ENCODE measurements at places on chromosomes 2 and 18.

DNA sequence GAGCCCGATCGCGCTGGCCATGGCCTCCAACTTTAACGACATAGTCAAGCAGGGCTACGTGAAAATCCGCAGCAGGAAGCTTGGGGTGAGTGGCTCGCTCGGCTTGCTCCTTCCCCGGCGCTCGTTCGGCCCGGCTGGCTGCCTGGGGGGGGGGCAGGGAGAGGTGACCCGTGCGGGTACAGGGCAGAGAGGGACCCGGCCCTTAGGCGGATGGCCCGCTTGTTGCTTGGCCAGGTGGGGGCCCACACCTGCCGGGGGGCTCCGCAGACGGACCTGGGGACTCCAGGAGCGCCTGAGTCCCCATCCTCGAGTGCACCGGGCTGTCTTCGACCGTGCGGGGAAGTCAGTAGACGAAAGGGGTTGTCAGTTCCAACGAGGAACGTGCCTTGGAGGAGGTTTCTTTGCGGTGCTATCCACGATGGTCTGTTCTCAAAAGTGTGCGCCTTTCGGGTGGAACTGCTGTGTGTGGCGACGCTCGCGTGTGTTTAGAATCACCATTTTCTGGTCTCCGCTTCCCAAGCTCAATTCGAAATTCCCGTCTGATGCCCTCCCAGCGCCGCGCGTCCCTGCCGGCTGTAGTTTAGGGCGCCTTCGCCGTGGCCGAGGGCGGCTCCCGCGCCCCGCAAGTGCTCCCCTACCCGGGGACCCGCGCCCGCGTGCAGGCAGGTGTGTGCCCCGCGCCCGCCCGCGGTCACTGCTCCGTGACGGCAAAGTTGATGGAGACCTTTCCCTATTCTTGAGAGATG is 711 bp downstream of the DOK6 start:
- DNase-seq: no peak

- peak; percentile 25 for DNase-seq
Measured at GRCh38 chr2:119011162-119011909, 69.3 kb downstream of the MARCO start.

- no peak for DNase-seq
Measured at GRCh38 chr18:63681449-63682340, 20.0 kb upstream of the SERPINB3 start.

DNA sequence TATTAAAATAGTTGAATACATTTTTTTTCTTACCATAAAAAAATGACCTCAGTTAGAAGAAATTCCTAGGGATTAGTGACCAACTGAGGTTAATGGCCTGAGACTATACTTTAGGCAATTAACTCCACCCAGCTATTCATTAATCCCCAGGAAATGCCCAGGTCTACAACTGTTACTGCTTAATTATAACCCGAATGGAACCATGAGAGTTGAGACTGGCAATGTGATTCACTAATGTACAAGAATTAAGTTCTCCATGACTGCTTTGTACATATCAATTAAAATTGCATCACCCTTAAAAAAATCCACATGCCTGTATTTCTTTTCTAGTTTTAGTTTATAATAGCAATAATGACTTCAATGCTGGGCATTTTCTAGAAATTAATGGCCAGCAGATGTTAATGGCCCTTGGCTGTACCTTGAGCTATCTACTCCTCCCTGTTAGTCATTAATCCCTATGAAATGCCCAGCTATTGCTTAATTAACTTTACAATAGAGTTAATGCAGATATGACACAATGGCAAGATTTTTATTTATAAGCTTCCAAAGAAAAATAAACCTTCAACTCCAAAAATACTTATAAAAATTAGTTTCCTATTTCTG is 44.1 kb downstream of the ERBB4 start:
- DNase-seq: no peak

DNA sequence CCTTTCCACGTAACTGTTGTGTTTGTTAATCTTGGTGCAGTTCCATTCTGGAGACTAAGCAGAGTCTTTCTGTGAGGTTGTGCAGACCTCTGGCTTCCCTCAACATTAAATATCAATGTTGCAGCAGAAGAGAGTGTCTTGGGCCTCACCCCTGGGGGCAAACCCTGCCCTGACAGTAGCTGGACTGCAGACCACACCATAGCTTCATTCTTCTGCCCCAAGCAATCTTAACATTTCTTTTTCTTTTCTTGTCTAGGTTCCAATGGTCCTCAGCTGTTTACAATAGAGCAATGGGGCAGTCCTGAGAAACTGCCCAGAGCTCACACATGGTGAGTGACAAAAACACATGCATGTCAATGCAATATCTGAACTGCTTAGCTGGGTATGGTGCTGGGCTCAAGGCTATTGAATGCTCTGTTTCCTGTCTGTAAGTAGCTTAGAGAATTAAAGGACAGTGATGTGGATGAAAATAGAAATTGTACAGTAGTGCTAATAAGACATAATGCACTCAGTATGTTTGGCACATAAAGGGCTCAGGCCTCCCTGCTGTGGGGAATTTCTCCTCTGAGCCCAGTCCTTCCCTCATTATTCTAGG is 237.6 kb downstream of the ALPK2 start:
- DNase-seq: no peak

DNA sequence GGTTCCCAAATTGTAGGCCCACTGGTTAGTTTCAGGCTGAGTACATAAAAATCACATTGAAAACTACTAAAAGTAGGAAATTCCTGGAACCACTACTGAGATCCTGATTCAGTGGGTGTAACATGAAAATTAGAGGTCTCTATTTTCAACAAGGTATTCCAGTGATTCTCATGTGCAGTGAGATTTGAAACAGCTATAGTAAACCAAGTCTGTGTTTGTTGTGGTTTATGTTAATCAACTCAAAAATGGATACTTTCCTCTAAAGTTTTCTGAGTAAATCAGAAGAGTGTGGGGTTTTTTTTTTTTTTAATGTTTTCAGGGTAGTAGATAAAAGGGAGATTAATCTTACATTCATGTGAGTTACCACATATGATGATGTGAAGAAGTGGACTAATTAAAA is 42.4 kb upstream of the LIMS1 start:
- no peak for DNase-seq

DNA sequence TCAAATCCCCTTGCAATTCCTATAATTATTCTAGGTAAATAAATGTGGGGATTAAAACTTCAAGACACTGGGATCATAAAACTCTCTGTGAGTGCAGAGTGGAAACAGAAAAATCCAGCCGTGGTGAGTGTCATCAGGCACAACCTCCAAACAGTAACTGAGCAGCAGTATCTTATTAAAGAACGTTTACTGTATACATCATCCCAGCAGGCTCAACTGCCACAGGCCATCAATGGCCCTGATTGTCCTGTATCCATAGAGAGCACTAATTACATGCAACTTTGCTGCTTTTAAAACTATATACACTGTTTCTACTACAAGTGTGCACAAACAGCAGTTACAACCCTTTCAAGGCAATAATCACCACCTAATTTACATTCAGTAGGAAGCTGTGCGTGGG is 23.9 kb downstream of the GAREM1 start:
- DNase-seq: no peak

DNA sequence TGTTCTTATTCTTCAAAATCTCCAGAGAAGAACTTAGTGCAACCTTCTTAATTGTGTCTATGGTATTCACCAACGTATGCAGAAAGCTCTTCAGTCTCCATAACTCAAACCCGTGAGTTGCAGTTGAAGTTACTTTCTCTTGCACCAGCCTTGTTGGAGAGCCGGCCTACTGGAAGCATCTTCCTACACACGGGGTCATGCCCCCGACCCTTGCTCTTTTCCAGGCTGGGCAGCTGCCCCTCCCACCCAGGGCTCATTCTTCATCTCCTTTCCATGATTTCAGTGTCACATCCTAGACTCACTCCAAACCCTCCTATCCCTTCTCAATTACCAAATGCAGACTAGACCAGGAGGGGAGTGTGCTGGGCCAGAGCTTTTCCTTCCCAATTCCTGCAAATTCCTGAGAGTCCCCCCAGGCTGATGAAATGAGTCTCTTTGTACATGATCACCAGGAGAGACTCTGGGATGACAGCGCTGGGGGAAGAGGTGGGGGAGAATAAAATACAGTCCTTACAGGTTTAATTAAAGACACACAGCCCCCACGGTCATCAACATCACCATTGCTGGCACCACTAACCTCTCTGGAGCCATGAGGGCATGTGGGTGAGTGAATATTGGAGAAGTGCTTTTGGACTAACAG is 75.3 kb downstream of the COLEC12 start:
- no peak for DNase-seq

DNA sequence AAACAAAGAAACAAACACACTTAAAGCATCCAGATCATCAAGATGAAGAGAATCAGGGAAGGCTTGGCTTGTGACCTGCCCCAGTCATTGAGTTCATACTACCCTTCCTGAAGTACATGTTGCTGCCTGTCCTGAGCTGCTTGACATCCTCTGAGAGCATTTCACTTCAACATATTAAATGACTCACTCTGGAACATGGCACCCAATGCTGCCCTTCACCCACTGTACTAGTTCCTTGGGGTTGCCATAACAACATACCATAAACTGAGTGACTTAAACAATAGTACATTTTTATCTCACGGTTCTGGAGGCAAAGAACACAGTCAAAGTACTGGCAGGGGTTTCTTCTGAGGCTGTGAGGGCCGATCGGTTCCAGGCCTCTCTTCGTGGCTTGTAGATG is 371.3 kb downstream of the RNF144A start:
- no peak for DNase-seq

GRCh38 chr18:59359576-59359952 is 499 bp upstream of the LMAN1 start:
- peak; percentile 11 for DNase-seq

DNA sequence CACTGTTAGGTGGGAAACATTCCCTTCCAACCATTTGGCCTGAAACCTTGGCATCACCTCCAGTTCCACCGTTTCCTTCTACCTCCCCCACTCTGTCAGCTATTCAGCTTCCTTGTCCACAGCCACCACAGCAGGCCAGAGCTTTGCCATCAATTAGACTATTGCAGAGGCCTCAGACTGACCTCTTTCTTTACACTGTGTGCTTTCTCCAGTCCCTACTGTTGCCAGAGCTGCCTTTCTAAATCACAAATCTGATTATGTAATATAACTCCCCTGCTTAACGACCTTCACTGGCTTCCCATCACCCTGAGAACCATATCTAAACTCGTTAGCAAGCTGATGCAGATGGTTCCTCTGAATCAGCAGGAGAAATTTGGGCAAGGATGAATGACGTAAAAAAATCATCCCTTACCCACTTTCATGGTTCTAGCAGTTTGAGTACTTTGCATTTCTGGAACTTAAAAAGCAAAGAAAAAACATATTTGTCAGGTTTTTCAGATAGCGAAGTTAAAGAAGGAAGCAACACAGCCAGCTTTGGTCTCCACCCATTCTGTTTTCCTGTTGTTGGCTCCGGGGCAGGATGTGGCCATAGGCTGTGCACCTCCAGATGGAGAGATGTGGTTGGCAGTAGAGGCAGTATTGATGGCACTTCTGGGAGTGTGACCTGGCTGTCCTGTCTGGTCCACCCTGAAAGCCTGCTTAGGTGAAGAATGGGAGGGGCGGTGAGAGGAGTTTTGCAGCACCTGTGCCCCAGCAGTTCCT is 422.1 kb downstream of the PARD3B start:
- no peak for DNase-seq

GRCh38 chr2:219095406-219095935 is 34.8 kb upstream of the IHH start:
- DNase-seq: no peak

- no peak for DNase-seq
Measured at GRCh38 chr2:240356700-240357640, 78.5 kb upstream of the GPC1 start.

GRCh38 chr2:98378196-98378595 is 31.9 kb downstream of the CNGA3 start:
- no peak for DNase-seq

DNA sequence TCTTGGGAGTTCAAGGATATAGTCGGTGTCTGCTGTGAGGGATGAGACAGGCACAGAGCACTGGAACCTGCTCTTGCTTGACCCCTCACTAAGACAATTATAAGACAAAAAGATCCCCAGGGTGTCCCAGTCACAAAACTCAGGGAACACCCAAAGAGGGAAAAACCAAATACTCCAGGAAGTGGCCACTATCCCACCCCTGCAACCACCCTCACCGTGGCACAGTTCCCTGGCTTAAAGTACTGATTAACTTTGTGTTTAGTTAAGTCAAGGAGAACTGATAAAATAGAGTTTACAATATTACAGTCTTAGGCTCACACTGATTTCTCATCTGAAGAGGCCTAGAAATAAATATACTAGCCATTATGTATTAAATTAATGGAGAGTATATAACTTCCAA is 13.5 kb downstream of the IL36B start:
- no peak for DNase-seq

DNA sequence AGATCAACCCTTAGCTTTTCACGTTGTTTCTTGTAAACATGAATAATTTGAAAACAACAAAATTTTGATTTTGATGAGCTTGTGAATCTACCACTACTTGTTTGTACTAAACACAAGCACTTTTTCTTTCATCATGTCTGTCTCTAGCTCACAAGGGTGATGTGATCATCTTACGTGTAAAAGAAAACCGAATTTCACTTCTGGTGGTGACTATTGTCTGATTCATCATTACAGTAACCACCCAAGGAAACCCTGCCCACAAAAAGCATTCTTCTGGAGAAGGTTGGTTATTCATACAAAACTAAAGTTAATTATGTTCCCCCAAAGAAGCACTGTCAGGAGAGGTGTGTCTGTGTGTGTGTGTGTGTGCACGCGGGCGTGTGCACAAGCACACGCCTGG is 285.4 kb downstream of the ZNF516 start:
- no peak for DNase-seq

GRCh38 chr2:86309966-86310365 is 27.5 kb downstream of the REEP1 start:
- DNase-seq: no peak

DNA sequence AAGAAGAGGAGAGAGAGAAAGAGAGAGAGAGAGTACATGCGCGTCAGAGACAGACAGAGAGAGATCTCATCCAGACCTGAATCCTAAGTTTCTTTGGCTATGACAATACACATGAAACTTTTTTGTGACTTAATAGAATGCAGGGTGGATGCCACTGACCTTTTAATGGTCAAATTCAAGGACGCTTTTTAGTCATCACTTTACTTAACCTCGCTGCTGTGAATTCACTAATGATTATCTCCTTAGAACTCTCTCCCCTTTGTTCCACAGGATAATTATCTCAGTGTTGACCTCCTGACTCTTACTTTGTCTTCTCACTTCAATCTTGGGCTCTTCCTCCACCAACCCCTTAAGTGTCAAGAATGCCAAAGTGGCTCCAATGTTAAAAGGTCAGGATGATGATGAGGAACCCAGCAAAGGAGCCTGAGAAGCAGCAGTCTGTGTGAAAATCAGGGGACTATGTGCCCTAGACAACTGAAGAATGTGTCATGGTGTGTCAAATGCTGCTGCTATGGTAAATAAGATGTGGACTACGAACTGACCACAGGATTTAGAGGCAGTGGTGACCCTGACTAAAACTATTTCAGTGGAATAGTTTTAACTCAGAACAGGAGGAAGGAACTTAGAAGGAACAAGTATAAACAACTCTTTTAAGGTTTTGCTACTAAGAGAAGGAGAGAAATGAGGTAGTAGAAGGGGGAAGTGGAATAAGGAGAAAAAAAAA is 382.1 kb downstream of the ZEB2 start:
- DNase-seq: no peak

Measured in iPS DF 6.9 (cell line).